ENCODE measurements at places on chromosomes 2 and 18.

- no peak for DNase-seq
These were observed 5.6 kb upstream of the LRATD1 start for GRCh38 chr2:14626873-14627272.

DNA sequence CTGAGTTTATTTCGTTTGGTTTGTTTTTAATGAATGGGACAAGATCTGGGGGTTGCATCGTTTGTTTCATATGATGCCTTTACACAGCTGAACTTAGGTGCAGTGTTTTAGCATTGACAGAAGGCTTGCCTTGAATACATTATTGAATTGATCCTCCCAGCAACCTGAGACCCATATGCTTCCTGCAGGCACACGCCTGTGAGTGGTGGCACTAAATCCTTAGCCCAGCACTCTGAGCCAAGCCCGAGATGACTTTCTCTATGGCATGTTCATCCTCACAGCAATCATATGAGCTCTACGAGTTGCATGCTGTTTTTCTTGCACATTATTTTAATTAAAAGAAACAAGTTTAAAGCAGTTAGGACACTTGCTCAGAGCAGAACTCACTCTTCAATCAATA lies 47.8 kb upstream of the AGAP1 start:
- DNase-seq: no peak

DNA sequence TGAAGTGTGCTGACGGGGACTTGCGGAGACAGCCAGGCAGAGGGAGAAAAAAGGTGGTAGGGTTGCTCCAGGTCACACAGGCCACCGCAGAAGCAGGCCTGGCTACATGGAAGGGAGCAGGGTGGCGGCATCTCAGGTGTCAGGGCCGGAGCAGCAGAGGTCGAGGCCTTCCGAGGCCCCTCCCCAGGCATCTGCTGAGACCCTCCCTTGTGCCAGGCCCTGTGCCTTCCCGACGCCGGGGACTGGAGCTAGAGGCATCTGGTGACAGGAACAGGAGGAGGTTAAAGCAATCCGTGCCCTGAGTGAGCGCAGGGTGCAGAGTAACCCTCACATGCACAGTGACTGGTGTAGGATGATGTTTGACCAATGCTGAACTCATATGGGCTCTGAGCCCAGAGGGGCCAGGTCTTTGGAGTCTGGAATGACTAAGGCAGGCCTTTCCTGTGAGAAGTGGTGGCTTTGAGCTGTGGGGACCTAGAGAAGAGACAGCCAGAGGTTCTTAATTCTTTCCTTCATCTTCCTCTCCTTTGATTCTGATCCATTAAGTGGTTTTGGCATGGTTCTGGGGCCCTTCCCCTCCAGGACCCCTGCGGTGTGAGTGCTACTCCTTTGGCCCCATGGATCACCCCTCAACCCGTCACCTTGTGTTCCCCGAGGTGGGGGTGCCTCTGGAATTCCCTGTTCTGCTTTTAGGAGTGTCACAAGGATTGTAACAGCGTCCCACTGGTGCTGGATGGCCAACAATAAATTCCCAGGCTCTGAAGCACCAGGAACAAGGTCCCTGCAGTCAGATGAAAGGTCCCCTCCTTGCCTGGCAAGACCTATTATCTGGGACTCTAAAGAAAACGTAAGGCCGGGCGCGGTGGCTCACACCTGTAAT lies 72.1 kb downstream of the KLHL29 start:
- no peak for DNase-seq

- DNase-seq: no peak
These were observed 125.3 kb upstream of the SLC39A10 start for GRCh38 chr2:195531754-195532153.

- no peak for DNase-seq
These were observed 52.8 kb upstream of the IL1RL1 start for GRCh38 chr2:102258386-102259074.

DNA sequence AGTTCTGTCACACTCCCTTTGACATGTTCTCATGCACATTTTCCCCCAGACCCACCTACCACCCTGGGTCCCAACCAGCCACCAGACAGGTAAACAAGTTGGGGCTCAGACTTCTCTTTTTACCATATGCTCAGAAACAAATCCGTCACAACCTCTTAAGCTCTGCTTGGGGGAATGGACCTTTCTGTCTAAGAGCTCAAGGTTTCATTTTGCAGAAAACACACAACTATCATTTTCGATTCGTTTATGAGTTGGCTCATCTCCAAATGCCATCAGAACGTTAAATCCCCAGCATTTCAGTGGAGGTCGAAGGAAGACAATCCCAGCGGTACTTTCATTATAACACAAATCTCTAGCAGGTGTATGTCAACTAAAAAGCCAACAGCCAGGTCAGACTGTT lies 30.6 kb upstream of the NCK2 start:
- no peak for DNase-seq

GRCh38 chr2:240833724-240834285 lies 13.8 kb upstream of the KIF1A start:
- DNase-seq: no peak

DNA sequence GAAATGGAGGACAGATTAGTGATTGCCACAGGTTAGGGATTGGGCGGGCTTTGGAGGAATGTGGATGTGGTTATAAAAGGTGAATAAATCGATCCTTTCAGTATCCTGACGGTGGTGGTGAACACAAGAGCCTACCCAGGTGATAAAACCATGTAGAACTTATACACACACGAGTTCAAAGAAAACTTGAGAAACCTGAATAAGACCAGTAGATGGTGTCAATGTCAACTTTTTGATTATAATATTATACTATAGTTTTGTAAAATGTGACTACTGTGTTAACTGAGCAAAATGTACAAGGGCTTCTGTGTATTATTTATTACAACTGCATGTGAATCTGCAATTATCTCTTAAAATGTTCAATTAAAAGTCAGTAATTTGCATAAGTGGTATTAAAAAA lies 136.3 kb downstream of the ERBB4 start:
- no peak for DNase-seq

DNA sequence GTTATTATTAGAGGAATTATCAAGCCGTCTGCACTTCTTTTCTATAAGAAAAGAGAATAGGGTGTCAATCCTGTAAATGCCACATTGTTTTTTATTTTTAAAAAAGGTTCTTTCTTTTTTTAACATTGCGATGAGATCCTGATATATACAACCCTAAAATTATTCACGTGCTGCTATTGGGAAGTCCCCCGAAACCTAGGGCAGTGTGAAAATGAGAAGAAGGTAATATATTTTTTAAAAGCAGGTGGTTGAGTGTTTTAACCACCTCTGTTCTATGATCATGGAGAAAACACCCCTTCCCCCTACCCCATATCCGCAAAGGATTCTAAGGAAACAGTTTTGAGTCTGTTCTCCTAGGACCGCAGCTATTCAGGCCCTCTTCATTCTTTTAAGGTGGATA lies 94.5 kb upstream of the KLHL14 start:
- DNase-seq: no peak

DNA sequence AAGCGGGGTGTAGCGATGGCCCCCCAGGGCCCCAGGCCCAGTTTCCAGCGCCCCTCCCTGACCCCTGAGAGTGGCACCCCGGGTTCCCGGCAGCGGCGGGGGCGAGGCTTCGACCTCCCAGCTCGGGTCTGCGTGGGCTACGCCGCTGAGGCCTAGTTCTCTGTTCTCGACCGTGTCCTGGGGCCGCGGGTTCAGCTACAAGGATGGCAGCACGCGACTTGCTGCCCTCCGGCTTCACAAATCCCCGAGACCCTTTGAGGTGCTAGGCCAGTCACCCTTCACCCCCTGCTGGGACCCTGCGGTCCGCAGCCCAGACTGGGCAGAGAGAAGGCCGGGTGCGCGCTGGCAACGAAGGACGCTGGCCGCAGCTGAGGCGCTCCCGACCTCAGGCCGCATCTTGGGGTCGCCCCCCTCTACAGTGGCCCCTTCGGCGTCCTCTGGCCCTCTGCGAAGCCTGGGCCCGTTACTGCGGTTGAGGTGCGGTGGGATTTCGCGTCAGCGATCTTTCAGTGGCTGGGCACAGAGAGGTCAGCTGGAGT lies 1.2 kb downstream of the OTX1 start:
- DNase-seq: no peak

- no peak for DNase-seq
These were observed 1.1 kb downstream of the STRN start for GRCh38 chr2:36965206-36965605.

GRCh38 chr2:148725564-148725963 lies 81.0 kb downstream of the EPC2 start:
- DNase-seq: no peak

GRCh38 chr18:27863780-27864430 lies 313.0 kb downstream of the CDH2 start:
- DNase-seq: no peak

DNA sequence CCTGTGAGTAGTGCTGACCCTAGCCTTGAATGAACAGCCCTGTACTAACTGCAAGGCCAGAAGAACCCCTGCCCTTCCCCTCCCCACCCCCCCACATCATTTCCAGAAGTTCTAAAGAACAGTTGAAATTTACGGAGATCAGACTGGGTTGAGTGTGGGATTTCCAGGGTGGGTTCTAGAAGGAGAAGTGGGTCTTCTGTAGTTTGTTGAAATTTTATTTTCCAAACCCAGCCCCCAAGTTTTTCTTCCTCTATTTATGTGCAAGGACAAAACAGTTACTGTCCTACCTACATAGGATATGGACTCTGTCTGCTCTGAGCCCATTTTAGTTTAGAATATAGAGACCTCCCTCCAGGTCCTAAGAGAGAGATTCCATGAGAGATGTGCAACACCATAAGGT lies 26.3 kb upstream of the CASP10 start:
- DNase-seq: no peak

DNA sequence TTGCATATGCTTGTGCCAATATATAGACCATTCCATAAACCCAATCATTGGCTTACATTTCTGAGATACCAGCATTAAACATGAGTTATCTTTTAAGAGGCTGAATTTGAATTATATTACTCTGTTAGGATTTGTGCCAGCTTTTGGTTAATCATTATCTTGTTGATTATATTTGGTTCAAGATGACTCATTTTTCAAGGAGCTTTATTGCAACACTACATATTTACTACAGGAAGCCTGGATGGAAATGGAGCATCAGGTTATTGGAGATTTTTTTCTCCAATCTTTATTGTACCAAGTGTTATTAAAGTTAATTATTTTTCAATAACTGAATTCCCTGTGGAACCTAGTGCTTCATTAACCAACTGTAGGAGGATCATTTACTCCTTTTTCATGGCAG lies 26.4 kb downstream of the EML4 start:
- DNase-seq: no peak

DNA sequence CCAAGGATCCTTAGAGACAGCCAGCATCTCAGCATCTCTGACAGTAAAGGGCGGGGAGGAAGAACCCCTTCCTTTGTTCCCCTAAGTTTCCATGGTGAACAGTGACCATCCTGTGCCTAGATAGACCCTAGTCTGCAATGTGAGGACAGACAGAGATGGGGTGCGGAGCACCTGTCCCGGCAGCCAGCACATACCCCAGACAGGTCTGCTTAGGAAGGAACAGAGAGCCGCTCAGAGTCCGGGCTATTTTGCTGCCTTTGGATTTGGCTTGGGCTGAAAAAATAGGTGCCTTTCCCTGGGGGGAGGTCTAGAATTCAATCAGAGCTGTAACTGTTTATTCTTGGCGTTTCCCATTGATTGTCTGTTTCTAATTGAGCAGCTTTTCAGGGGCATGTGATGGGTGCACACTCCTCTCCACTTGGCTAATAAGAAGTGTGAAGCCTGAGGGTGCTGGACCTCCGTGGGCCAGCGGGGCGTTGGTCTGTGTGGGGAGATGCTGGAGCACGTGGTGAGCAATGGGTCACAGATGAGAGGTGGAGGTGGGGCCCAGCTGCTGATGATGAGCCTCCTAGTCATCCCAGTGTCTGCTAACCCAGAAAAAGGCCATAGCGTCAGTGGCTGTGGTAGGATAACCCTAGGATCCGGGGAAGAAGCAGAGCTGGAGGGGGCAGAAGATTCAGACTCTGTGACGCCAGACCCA lies 236.8 kb downstream of the SEPTIN10 start:
- no peak for DNase-seq

DNA sequence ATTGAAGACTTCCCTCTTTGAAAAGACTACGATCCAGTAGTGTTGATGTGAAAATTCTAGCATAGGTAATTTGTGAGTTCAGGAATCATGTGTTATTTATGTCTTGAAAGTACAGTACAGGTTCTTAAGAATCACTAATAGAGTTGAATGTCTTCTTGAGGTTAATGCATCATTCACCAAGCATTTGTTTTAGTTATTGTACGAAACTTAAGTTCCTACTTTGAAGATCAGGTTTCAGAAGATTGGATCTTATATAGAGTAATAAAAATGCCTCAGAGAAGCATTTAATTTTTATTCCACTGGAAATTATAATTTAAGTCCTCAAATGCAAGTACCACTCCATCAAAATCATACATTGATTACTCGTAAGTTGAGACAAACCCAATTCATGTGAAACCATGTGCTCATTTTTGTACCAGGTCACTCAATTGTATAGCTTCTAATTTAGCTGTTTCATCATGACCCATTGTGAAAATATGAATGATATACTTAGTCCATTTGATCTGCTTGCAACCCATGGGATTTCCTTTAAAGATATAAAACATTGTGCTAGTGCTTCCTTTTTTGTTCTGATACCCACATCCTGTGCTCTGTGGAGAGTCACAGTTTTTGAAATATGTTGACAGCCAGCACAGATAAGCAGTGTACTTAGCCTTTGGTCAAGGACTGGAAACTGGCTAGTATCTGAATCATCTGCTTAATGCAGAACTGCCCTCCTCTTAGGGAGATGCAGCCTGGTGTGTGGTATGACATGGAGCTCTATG lies 22.5 kb upstream of the RAB27B start:
- no peak for DNase-seq

- no peak for DNase-seq
These were observed 163.2 kb upstream of the KLF7 start for GRCh38 chr2:207328944-207329386.

All from neural crest cell (in vitro differentiated cells).